ENCODE measurements at places on chromosomes 6 and 20. TPM values are rescaled to one million over a fixed set of nuclear protein-coding genes. Genes with fewer than 3 reads are reported as not detected.

Gene BTN1A1
- not detected for total RNA-seq

Gene SNAP25
- 0.74 TPM for total RNA-seq

Gene DCDC2
- total RNA-seq: not detected

Gene ADGRF4
- total RNA-seq: 0.86 TPM

Gene EDN1
- total RNA-seq: 9.0 TPM

DNA sequence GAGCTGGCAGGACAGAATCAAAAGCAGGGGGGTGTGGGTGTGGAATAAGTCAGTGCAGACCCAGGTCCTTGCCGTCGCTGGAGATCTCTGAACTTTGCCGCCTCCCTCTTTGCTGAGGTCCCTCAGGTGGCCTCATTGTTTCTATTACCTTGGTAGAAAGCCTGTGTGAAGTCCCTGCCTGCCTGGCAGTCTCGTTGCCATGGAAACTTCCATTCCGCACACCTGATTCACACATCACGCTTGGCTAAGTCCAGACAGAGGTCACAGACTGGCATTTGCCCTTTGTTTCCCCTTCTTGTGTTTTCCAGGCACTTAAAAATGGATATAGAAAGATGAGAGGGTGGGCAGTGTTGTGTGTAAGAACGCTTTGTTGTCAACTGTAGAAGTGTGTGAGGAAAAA, 260.6 kb downstream of the PRL start:
- DNase-seq: no peak

GRCh38 chr6:7732228-7732627, 6.3 kb downstream of the BMP6 start:
- no peak for DNase-seq

DNA sequence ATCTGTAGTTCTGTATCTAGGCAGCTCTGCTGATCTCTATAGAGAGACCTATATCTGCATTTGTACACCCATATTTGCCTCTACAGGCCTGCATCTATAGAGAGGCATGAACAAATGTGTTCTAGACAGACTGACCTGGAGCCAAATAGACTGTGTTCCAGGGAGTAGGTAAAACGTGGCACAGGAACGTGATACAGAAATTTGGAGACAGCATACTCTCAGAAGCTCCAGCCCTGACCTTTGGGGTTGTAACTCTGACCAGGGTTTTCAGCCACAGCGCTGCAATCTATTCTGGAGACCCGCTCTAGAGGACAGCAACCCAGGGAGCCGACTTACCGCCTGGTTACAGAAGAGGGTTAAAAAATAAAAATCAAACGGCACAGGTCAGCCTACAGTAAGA, 983 bp downstream of the RBBP9 start:
- no peak for DNase-seq

DNA sequence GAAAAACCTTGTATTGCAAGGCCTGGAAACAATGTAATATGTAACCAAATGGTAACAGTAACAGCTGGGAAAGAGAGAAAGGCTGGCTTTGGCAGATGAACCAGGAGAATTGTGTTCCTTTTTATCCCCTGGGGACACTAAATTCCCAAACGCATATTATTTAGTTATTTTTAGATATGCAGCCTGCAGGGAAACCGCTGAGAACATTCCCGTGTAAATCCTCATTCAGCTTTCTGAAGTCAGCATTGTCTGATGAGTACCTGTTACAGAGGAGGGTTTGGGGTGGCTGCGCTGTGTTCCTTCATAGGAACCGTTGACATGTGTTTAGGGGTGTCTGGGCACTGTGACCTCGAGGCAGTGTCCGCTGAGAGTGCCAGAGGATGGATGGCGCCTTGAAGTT, 101.3 kb downstream of the SMOC2 start:
- DNase-seq: peak; percentile 50

GRCh38 chr20:32165836-32166545, 41.6 kb downstream of the PLAGL2 start:
- DNase-seq: no peak

DNA sequence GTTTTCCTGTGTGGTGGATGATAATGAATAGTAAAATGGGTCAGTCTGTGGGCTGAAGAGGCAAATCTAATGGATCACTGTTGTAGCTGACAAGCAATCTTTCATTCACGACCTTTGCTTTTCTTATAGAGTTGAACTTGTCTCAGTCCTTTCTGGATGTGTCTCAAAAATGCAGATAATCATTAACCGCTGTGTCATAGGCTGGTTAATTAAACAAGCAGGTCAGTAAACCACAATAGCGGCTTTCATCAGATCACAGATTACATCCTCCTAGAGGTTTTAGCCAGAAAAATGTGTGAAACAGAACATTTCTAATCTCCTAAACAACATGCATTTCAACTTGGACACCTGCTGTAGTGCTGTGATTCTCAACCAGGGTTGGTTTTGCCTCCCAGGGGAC, 2.5 kb upstream of the METTL24 start:
- DNase-seq: no peak

GRCh38 chr20:1982686-1983085, 11.2 kb downstream of the PDYN start:
- DNase-seq: no peak

- DNase-seq: peak; percentile 78
These were observed 12.1 kb downstream of the FOXS1 start for GRCh38 chr20:31833130-31833930.
